Activated CD4-positive, alpha-beta T cell treated with anti-CD3 and anti-CD28 coated beads, Interleukin-2, amount 50 U/mL, for 24 hours (primary cell): ENCODE measurements at places on chromosomes 12 and 14.
A peak's percentile ranks its signal among the peaks of the same experiment; 100 is the strongest.

DNA sequence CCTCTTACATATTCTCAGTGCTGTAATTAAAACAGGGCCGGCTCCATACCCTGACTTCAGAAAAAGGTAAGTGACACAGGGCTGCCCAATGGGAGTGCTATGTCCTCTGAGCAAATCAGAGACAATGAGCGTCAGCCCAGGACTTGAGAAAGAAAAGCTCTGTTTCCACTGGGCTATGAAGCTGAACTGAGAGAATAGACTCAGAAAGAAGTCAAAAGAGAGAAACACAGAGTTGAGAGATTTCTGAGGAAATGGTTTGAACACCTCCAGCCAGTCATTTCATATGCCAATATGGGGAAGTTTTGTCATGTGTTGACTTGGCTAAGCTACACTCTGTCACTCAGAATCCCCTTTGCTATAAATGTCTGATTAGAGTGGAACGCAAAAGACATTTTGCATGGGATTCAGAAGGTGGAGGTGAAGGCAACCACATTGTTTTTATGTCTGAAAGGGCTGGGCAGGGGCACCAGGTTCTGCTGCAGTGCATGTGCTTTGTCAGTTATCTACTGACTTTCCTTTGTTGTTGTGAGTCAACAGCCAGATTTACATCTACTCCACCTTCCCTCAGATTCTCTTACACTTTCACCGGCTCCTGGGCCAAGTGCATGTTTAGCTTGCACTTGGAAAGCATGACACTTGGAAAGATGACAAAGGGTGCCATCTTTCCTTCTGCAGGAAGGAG lies 313.3 kb downstream of the DUSP6 start:
- DNase-seq = no peak

- no peak for DNase-seq
Measured at GRCh38 chr14:101824339-101824727, 62.8 kb downstream of the PPP2R5C start.

- DNase-seq = peak; percentile 56
Measured at GRCh38 chr12:49043856-49044258, 16.7 kb downstream of the KMT2D start.

- no peak for DNase-seq
Measured at GRCh38 chr12:72872238-72872887, 600.2 kb downstream of the TRHDE start.

GRCh38 chr14:23078692-23079116 lies 16.2 kb downstream of the ACIN1 start:
- DNase-seq = no peak

DNA sequence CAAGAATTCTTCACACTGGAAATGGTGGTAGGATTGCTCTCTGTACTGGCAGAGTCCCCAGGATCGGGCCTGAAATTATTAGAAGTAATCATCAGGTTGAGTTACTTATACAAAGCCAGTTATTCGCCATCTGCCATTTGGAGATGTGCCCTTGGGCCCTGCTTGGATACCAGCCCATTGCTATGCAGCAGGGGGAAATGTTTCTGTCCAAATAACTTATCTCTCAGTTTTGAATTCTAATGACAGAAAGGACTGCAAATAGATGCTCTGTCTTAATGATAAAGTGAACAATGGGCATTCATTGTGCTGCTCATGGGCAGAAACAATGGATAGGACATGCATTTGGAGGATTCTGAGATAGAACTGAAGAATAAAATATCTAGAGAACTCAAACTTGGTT lies 139.1 kb upstream of the PELI2 start:
- DNase-seq = no peak
